Right atrium auricular region (tissue), 2 donors: ENCODE measurements at places on chromosomes 5 and 9.
A peak's percentile ranks its signal among the peaks of the same experiment; 100 is the strongest.

DNA sequence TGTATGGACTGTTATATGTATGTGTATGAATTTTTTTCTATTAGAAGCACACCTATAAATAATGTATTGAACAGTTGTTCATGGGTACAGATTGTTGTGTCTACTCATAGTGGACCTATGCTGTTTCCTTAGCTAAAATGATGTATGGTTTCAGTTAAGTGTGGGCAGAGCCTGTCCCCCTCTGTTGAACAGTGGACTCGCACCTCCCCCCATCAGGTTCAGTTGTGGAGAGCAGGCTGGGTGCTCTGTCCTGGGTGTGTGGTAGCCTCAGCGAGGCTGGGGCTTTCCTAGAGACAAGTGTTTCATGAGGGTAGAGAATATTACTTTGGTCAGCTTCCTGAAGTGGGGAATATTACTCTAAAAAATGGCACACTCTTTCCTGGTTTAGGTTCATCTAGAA, 47.4 kb upstream of the LRRTM2 start:
- no peak for DNase-seq

DNA sequence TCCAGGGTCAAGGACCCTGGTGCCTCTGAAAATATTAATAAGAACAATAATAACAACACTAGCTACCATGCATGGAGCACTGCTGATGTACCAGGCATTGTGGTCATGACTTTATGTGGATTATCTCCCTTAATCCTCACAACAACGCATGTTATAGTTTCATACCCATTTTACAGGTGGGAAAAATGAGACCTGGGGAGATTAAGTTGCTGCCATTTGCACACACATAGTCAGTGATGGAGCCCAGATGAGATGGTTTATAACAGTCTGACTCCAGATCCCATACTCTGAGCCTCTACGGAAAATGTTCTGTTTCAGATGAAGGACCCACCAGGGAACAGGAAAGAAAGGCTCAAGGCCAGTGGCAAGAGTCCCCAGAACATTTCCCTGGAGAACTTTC, 48.2 kb upstream of the PPARGC1B start:
- no peak for DNase-seq

GRCh38 chr5:96703384-96703920, 41.3 kb downstream of the CAST start:
- no peak for DNase-seq

- no peak for DNase-seq
These were observed 13.6 kb downstream of the AHRR start for GRCh38 chr5:334903-335739.

DNA sequence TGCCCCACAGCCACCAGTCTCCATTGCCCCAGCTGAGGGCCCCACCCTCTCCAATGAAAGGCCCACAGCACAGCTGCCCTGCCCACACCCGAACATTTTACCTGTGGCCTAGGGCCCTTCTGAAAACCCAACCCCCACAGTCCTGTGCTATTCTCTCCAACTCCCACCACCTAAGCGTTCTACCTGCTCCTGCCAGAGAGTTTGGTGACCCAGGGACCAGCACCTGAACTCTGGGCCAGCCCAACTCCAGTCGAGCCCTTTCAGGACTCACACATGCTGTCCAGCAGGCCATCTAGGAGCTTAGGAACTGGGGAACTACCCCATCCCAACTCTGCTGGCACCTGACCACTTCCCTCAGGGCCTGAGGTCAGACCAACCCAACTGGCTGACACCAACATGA, 562.3 kb downstream of the DNAH5 start:
- DNase-seq: no peak

- DNase-seq: no peak
These were observed 46.4 kb downstream of the ANXA2R start for GRCh38 chr5:42993516-42994245.

DNA sequence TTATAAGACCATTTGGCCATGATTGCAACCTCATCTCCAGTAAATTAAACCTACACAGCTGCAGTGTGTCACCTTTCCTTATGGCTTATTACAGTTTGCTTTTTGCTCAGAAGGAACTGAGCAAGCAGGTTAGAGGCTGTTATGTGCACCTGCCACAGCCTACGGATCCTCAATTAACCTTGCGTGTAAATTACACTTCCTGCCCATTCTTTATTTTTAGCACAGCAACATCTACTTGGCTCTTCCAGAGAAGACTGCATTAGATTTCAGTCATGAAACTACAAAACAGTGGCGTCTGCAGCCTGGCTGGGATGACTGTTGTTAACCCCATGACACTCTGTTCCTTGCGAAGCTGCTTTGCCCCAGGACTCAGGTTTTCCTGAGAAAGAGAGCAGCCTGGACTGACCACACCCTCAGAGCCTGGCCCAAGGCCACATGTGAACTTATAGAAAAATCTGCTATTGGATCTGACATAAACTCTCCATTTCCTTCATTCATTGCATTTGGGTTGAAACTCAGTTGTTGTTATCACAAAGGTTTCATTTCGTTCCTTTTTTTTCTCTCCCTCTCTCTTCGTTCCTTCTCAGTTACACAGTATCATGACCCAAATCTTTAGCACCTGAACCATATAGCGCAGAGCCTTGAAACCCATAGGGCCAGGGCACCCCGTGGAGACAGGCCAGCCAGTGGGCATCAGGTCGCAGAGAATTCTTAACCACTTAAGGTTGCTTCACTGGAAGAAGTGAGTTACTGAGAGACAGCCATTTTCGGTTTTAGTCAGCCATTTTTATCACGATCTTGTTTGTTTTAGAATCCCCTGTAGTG, 138.6 kb downstream of the PALM2AKAP2 start:
- DNase-seq: no peak

DNA sequence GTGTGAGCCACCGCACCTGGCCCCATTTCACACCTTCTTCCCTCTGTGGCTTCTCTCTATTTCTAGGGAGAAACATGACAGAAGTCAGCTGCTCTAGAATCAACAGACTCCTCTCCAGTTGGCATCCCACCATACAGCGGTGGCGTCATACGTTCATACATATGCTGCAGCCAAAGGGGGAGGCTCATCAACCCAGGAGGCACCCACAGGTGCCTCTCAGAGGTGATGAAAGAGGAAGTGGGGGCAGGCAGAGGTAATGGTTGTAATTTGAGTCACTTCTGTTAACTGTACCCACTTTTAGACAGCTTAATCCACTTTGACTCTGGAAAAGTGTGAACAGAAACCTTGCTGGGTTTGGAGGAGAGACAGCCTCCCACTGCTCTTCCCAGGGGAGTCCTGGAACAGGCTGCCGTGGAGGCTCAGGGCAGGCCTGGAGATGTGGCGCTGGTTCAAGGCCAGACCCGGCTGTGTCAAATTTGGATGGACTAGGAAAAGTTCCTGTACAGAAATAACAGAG, 47.3 kb upstream of the SUB1 start:
- DNase-seq: no peak

GRCh38 chr5:142453932-142454331, 129.1 kb upstream of the SPRY4 start:
- DNase-seq: no peak

GRCh38 chr5:147098233-147098790, 136.5 kb upstream of the STK32A start:
- DNase-seq: no peak

DNA sequence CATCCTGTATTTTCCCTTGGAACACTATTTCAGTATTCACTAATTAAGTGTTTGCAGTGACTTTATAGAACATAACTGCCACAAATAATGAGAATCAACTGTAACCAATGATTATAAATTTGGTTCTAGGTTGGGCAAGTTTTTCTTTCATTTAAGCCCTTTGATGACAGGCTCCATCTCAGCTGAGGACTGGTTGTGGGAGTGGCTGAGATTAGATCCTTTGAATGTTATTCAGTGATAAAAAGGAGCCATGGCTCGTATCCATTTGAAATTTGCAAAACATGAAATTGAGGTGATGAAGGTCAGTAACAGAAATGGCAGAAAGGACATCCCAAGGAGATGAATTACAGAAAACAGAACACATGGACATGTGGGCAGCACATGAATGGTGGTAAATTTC, 138.1 kb upstream of the PCA3 start:
- no peak for DNase-seq

DNA sequence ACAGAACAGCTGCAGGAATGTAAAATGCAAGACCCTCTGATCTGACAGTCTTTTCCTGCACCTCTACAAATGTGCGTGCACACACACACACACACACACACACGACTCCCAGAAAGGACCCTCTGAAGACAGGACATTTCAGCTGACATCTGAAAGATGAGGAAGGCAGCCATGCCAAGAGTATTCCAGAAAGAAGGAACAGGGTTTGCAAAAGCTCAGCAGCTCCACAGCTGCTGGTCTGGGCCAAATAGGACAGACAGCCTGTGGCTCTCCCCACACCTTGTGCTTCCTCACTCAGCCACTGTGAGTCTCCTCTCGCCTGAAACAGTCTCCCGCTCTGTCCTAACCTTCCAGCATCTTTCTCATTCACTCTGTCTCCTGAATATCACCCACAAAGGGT, 189.0 kb downstream of the PALM2AKAP2 start:
- DNase-seq: no peak

DNA sequence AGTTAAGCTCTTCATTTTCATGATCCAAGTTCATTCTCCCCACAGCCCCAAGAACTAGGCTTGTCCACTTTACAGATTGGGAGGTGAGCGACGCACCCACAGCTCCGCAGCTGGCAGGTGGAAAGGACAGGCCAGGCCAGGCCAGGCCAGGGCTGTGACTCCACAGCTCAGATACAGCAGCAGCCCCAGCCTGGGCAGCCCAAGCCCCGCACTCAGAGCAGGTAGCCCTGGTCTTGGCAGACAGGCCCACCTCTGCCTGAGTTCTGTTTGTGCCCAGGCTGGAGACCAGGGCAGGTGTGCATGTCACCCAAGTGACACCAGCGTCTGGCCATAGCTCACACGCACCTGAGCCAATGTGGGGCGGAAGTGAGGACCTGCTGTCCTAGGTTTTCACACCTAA, 124.7 kb downstream of the WNK2 start:
- DNase-seq: peak; percentile 46

- DNase-seq: no peak
These were observed 730.9 kb upstream of the TYRP1 start for GRCh38 chr9:11962327-11962726.
